Lower lobe of right lung (tissue), 2 donors: ENCODE measurements at places on chromosomes 3 and 15.

GRCh38 chr3:112778353-112778948 is 68.2 kb downstream of the CD200R1L start:
- no peak for DNase-seq

- DNase-seq = no peak
Measured at GRCh38 chr15:42077689-42078088, 16.7 kb downstream of the PLA2G4D start.

DNA sequence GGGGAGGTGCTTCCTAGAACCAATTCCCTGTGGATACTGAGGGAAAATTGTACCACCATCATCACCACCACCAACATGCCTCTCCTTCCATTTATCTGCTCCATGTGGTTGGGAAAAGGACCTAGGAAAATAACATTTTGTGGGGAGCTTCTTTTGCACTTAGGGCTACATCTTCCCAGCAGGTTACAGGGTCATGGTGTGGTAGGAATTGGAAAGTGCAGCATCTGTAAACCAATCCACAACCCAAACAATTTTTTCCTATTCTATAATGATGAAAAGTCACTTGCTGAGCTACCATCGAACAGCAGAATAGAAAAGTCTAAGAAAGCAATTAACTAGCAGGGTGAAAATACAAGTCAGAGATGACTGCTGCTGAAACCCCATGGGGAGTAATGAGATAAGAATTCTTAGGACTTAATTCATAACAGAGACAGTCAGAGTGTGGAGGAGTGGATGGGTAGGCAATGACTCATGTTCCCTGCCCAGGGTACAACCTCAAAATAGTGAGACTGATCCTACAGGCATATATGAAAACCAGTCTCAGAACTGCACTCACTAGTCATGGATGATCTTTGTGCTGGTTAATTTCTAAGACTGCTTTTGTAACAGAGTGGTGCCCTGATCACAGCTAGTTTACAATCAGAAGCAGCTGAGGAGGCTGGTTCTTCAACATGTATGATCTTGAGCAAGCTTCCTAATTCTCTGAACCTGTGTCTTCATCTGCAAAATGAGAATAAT is 38.1 kb upstream of the LEKR1 start:
- no peak for DNase-seq

DNA sequence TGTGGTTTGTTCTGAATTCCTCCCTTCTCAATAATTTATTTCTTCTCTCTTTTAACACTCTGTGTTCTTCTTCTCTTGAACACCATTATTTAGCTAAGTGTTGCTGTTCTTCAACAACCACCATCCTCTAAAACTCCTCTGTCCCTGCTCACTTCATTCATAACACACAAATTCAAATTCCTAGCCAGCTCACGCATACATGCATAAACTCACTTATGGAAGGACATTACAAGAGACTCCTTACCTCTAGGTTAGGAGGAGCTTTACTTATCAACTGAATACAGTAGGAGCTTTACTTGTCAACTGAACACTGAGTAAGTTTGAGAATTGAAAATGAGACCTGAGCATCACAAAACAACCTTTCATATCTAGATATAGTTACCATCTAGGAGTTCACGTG is 23.6 kb downstream of the MME start:
- no peak for DNase-seq

DNA sequence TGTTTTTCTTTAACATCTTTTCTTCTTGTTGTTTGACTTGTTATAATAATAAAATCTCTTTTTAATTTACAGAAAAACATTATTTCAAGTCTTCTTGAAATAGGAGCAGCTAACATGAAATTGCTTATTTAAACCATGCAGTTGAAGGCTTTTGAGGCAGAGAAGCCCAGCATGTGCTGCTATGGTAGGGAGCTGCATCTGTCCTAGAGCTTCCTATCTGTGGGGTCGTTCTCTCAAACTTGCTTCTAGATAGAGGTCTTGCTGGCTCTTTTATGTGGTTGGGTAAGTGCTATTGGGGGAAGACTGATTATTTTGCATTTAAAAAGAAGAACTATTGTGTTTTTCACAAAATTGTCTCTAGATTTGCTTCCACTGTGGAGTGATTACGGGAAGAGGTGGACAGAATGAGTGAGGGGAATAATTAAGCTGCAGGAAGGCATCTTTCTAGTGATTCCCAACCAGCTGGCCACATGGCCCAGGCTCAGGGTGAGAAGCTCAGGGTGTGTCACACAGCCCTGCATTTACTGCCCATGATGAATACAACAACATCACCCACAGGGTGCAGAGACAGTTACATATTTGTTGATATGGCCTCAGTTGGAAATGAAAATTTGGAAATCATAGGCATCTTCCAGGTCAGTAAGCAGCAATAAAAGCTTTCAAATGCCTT is 98.7 kb downstream of the CHST2 start:
- no peak for DNase-seq

GRCh38 chr15:94056314-94056713 is 175.0 kb upstream of the MCTP2 start:
- DNase-seq = no peak

DNA sequence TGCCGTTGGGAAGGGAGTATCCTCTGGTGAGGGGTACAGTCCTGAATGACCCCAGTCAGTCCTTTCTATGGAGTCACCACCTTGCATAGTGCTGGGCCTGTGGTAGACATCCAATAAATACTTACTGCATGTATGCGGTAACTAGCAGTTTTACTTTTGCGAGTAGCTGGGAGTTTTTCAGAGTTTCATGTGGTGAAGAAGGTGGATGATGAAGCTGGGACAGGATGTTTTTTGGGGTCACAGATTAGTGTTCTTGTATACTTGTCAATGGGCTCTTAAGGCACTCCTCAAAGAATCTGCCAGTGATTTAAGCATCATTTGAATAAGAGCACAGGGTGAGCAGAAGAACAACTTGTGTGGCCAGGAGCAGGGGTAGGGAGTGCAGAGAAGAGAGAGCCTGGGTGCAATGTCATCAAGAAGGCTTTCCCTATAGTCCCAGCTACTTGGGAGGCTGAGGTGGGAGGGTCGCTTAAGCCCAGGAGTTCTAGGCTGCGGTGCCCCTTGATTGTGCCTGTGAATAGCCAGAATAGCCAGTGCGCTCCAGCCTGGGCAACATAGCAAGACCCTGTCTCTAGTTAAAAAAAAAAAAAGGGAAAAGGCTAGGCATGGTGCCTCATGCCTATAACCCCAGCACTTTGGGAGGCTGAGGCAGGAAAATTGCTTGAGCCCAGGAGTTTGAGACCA is 22.1 kb downstream of the PPCDC start:
- no peak for DNase-seq

DNA sequence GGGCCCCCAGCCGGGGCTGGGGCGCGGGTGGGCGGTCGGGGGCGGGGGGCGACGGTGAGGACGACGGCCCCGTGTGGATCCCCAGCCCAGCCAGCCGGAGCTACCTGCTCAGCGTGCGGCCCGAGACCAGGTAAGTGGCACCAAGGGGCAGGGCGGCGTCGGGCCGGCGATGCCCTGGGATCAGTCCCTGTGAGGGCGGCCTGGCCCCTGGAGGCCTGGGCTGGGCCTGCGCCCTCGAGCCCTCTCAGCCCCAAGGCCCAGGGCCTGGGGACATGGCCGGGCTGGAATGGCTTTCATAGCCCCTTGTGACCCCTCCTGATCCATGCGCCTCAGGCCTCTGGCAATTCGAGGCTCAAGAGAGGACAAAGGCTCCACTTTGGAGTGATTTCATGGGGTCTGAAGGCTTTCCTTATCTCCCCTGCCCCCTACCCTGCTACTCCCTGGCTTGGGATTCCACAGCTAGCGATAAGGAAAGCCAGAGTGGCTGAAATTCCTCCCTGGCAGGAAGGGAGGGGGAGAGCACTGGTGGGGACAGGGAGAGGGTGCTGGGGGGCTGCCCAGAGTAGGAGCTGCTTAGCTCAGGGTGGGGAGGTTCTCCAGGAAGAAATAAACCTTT is 418 bp downstream of the ALPK3 start:
- DNase-seq = no peak

DNA sequence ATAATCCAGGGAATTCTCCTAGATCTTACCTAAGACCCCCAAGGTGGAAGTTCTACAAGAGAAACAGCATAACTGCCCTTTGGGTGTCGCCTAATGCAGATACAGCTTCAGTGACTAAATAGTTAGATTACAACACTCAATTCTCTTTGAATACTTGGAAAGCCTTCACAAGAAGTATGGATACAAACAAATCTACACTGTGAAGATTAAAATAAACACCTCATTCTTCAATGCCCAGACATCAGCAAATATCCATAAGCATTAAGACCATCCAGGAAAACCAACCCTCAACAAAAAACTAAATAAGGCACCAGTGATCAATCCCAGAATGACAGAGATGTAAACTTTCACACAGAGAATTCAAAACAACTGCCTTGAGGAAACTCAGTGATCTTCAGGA is 963.2 kb downstream of the PLOD2 start:
- DNase-seq = no peak

DNA sequence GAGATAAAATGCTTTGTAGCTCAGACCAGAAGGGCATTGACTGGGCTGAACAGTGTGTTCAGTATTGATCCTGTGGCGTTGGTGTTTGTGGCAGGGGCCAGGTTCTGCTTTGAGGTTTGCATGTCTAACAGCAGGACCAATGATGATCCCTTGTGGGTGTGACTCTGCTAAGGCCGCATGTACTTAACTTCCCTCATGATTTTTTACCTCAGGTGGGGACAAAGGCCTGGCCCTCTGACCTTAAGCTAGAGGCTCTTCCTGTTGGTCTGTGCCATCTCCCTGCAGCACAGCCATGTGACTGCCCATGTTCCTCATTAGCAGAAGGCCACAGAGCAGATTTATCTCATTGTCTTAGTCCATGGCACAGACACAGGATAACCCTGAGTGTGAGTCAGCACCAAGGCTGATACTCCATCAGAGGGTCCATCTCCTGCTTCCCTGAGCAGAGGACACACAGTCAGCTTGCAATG is 34.3 kb upstream of the BSN start:
- DNase-seq = no peak

DNA sequence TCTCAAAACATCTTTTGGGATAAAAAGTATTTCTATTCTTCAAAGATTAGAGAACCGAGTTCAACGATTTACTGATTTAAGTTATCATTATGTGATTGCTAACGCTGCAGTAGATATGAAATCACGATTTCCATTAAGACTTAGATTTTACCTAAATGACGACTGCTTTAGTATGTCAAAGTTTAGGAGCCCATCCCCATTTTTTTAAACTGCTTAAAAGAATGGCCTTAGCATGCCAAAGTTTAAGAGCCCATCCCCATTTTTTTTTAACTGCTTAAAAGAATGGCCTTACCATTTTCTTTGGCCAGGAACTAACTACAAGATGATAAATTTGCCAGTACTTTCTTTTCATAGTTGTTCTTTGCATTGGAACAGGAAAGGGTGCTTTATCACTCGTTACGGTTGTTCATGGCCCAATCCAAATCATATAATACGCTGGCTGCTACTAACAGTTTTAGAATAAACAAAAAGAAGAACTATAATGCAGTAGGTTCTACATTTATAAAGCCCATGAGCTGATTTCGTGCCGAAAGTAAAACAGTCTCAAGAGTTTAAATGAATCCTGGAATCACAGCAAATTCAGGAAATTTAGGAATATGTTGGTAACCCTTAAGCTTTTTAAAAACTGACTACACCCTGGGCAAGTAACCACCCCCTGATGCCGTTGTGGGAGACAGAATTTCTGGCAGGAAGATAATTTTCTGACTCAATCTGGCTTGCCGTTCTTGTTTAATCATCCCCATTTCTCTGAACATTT is 869 bp upstream of the TSC22D2 start:
- no peak for DNase-seq

DNA sequence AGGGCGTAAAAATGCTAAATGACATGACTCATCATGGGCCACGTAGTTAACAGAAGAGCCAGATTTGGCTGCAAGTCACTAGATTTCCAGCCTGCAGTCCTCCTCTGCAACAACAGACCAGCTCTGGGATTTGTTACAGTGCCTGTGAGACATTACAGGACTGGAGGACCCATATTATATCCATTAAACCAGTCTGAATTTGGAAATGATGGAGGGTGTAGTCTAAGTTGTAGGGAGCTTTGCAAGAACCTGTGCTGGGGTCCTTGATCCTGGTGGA is 10.8 kb downstream of the ZNF774 start:
- DNase-seq = no peak

DNA sequence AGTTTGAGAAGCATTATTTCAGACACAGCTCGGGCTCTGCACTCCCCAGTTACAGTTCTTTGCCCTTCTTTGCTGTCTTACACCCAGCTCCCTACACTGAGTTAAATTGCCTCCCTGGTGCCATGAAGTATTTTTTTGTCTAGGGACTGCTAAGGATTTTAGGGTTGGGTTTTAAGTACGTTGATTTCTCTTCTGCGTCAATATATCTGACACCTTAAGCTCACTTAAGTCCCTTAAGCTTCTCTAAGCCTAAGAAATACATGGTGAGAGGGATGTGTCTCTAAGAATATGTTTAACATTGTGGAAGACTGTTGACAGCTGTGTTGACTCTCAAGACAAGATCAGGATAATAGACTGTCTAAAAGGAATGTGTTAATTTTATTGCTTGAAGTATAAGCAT is 400.5 kb downstream of the PTPRG start:
- no peak for DNase-seq

GRCh38 chr15:101131489-101132389 is 120.1 kb downstream of the CHSY1 start:
- no peak for DNase-seq

DNA sequence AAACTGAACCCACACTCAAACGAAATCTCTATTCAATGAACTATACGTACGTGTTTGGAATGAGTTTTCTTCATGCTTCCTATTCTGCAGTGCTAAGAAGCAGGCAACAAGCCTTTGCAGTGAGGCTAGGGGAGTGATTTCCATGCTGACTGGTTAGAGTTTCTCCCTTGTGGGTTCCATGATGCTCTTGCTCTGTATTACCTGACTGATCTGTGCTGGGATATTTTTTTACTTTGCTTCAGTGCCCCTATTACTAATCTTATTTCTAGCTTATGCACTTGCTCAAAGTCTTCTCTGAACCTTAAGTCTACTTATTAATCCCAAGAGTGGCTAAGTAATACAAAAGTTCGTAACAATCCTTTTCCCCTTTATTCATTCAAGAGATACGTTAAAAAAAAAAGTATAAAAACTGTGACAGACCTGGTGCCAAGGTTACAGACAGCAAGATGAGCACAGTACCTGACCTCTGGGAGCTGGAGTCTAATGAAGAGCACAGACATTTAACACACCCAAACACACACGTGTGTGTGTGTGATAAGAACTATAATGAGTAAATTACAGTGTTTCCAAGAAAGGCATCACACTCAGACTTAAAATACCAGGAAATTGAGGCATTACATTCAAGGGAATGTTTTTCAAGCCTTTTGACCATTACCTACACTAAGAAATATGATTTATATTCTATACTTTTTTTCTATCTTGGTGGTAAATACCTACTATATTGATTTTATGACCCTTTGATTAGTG is 50.5 kb upstream of the FBN1 start:
- no peak for DNase-seq

DNA sequence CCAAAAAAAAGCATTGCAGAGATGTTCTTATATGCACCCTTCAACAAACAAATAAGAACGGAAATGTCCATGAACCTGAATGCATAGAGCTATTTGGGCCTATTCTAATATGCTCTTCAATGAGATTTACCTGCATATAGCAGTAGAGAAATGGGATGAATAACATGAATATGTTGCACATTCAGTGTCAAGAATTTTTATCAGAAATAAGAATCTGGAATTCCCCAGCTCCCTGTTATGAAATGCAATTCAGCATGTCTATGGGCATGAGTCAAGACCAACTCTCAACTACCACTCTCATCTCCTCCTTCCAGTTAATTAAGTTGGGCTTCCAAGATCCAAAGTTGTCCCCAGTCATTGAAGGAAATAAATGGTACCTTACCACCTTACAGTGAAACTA is 133.7 kb upstream of the ALCAM start:
- no peak for DNase-seq

GRCh38 chr15:80440024-80440423 is 35.8 kb downstream of the ARNT2 start:
- DNase-seq = no peak
